ENCODE measurements at places on chromosomes 6 and 20. TPM values are rescaled to one million over a fixed set of nuclear protein-coding genes. Genes with fewer than 3 reads are reported as not detected.
A peak's percentile ranks its signal among the peaks of the same experiment; 100 is the strongest.

DNA sequence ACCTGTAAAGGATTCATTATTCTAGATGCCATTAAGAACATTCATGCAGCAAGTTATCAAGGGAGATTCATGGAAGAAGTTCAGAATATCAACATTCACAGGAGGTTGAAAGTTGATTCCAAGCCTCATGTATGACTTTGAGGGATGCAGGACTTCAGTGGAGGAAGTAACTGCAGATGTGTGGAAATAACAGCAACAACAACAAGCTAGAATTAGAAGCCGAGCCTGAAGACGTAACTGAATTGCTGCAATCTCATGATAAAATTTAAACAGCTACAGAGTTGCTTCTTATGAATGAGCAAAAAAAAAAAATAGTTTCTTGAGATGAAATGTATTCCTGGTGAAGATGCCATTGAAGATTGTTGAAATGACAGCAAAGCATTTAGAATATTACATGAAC lies 73.3 kb upstream of the NXT1 start:
- DNase-seq: no peak

DNA sequence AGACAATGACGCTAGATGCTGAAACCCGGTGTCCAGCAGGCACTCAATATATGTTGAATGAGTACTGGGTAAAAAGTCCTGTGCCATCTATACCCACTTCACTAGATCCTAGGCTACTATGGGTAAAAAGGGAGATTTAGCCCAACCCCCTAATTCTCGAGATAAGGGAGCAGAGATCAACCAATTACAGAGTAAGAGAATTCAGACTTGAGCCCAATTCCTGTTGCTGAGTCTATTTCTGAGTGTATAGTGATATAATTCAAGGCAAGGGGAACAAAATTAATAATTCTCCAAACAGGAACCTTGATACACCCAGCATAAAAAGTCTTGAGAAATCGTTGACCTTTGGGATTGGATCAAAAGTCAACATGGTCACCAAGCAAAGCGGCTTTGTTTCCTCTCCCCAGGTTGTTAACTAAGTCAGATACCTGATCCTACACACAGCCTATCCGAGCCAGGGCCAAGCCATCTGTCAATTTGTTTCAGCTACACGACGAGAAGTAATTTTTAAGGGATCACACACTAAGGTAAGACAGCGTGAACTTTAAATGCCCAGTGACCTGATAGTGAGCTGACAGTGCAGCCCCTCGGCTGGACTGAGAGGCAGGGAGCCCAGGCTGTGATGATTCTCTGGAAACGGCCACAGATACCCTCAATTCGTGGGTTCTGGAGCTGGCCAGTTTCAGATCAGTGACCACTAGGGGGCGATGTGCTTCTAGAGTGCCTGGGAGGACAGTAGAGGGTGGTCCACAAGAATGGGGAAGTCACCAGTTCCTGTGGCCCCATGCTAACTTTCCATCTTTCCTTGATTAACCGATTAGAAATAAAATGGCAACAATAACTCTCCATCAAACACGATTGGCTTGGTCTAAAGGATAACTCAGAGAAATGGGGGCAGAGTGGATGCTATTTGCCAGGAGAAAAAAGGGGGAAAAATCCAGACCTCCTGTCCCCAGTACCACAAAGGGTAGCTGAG lies 46.2 kb downstream of the SLC22A23 start:
- DNase-seq: peak; percentile 63

DNA sequence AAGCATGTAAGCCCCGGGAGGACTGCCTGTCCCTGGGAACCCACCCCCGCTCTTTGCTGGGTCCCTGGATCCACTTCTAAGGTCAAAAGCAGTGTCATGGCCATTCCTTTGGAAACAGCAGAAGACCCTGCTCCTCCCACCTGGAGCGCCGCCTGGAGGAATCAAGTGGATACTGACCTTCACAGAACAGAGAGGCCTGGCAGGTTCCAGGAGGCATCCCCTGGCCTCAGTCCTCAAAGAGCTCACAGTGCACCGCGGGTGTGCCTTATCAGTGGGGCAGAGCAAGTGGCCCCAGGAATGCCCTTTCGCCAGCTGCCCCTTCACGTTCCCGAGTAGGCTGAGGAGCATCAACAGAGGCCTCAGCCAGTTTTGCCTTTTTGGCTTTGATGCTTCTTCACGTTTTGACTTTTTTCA lies 11.1 kb upstream of the SLC4A11 start:
- DNase-seq: no peak

DNA sequence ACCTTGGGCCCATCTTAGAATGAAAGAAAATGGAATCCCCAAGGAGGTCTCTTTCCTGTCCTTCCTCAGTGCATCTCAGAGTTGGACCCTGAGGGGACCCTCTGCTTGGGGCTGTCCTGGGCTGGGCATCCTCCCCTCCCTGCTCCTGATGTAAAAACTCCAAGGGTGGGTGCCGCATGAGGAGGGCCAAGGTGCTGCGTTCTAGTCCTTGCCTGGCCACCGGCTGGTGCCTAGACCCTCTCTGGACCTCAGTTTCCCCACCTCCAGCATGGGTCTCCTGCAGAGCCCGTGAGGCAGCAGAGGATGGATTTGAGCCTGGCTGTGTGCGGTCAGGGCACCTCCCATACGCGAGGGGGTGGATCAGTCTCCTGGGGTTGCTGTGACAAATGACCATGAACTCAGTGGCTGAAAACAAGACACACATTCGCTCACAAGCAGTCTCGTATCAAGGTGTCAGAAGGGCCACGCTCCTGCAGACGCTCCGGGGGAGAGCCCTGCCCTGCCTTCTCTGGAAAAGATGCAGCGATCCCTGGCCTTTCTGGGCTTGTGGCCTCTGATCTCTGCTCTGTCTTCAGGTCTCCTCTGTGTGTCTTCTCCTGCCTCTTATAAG lies 54.7 kb downstream of the CHMP4B start:
- DNase-seq: no peak

DNA sequence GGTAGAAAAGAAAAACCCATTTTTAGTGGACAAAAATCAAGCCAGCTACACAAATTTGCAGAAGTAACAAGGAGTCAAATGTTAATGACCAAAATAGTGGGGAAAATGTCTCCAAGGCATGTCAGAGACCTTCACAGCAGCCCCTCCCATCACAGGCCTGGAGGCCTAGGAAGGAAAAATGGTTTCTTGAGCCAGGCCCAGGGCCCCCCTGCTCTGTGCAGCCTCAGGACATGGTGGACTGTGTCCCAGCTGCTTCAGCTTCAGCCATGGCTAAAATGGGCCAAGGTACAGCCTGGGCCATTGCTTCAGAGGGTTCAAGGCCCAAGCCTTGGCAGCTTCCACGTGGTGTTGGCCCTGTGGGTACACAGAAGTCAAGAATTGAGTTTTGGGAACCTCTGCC lies 82.5 kb upstream of the CLVS2 start:
- DNase-seq: no peak

DNA sequence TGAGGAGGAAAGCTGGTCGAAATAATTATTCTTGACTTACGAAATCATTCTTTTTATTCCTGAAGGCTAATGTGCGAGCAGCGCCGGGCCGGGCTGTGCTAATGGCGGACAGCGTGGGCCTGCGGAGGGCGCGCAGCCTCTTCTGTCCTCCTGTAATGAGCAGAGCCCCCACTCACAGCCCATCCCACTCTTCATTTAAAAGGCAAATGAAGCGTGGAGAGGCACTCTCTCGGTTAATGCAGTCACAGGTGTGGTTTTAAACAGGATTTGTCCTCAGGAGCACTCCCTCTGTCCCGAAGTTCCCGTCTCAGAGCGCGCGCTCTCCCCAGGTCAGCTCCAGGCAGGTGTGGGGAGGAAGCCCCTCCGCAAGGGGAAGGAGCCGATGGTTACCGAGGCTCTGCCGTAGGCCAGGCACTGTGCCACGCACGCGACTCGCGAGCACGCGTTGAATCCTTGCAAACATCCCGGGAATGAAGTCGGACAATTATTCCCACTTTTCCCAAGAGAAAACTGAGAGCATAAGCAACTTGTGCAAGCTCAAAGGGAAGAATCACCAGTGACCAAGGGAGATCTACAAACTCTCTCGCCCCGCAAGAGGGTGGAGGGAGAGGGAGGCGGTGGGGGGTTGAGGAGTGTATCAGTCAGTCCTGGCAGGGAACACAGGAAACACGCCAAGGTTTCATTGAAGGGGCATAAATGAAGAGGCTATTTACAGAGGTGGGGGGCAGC lies 35.5 kb upstream of the ZFAND3 start:
- DNase-seq: no peak

GRCh38 chr6:57138026-57138425 lies 34.1 kb upstream of the BAG2 start:
- DNase-seq: no peak

GRCh38 chr20:40319741-40320516 lies 369.1 kb downstream of the MAFB start:
- DNase-seq: no peak

DNA sequence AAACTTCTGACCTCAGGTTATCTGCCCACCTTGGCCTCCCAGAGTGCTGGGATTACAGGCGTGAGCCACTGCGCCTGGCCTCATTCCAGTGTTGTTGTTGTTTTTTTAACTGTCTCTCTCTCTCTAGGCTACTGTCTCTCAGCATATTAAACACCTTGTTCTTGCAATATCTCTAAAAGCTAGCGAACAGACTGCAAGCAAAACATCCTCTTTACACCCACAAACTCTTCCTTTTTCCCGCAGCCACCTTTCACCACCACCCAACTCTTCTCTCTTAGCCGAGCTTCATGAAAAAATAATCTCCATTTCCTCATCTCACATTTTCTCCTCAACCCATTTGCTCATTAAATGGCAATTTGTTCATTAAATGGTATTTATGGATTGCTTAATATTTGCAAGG lies 45.5 kb downstream of the SGK1 start:
- no peak for DNase-seq

DNA sequence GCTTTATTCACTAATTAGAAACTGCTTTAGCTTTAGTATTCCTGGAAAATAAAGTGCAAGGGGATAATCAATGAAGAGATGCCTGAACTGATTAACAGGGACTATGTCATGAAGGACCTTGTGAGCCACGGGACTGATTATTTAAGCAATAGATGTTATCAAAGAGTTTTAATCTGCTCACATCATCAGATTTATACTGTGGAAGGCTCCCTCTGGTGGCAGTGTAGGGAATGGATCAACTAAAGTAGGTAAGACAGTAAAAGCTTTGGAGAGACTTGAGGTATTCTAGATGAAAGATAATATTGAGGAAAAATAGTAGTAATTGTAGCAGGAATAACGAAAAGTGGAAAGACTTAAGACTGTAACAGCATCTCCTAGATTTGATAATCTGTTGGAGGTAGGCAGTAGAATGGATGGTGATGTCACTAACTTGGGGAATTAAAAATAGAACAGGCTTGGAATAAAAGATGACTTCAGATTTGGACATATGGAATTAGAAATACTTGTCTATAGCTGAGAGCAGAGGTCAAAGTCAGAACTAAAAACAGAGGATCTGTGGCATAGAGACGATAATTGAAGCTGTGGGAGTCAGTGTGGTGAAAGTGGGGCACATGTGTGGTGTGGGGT lies 80.3 kb upstream of the HTR1E start:
- no peak for DNase-seq

DNA sequence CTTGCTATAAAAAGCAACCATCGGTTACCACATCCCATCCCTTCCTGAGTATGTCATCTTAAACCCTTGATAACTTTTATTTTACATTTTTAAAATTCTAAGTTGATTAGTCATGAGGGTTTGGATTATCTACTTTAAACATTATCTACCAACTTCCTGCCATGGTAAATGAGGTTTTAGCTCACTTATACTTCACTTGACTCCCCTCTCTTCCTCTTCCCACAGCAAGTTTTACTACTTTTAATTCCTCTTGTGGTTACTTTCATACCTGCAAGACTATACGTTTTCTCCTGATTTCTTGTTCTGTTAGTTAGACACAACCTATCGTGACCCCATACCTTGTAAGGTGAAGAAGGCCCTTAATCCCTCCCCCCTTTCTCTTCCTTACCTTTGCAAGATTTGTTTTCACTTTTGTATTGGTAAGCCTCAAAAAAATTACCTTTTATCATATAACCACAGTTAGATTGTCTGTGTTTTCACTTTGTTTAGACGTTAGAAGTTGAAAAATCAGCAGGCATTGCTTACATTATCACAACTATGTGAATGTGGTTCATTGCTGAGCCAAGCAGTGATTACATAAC lies 60.1 kb upstream of the OGFRL1 start:
- no peak for DNase-seq

- no peak for DNase-seq
Observed at GRCh38 chr20:45087097-45087790, 13.7 kb downstream of the KCNS1 start.

DNA sequence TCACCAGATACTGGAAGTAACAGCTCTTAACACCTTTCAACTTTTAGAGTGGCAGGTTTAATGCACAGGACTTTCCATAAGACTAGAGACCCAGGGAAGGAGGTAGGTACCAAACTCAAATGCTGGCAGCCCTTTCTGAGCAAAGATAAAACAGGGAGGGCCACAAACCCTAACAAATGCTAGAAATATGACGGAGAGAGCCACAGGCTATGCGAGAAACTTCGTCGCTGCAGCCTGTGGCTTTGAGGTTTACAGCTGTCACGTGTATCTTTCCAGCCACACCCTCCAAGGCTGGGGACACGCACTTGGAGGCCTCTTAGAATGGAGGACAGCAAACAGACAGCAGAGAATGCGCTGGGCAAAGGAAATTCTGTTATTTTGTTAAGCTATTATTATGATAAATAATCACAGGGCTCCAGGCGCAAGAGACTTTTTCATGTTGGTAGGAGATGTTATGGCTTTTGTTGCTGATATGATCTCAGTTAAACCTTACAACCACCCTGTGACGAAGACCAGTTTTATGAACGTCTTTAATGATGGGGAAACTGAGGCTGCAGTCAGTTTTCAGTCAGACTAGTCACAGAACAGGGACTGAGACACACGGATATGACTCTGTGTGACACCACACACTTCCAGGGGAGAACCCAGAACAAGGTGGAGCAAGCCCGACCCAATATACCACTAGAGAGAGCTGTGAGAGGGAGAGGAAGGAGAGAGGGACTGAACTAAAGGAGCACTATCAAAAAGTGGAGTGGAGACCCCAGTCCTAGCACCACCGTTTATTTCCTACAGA lies 2.0 kb downstream of the TRAM2 start:
- no peak for DNase-seq

DNA sequence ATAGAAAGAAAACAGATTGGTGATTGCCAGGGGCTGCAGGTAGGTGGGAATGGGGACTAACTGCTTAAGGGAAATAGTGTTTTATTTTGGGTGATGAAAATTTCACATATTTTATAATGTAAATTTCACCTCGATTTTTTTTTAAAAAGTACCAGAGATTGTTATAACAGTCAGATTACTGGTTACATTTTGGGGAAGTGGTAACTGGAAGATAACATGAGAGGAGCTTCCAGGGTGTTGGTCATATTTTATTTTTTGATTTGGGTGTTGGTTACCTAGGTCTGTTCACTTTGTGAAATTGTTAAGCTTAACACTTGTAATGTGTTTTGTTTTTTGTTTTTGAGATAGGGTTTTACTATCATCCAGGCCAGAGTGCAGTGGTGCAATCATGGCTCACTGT lies 17.2 kb upstream of the CRIP3 start:
- no peak for DNase-seq

The NDUFAF5 gene
- 20.4 TPM for polyA plus RNA-seq

The IMPG1 gene
- polyA plus RNA-seq: 0.08 TPM

The TRIM15 gene
- polyA plus RNA-seq: 0.16 TPM

The MCCD1 gene
- not detected for polyA plus RNA-seq

The HLA-DRB5 gene
- polyA plus RNA-seq: not detected

The LST1 gene
- 6.2 TPM for polyA plus RNA-seq

The OOEP gene
- polyA plus RNA-seq: not detected

The PSORS1C2 gene
- polyA plus RNA-seq: not detected

The SLC32A1 gene
- polyA plus RNA-seq: not detected

The ETV7 gene
- 1.7 TPM for polyA plus RNA-seq

The ULBP1 gene
- polyA plus RNA-seq: not detected

Measured in pancreas (tissue), 10 donors.